ENCODE measurements at places on chromosomes 13 and 19.

- DNase-seq = peak; percentile 21
Measured at GRCh38 chr13:94433055-94433961, 46.2 kb downstream of the DCT start.

- DNase-seq = peak; percentile 92
Measured at GRCh38 chr19:47047763-47048405, 540 bp downstream of the TMEM160 start.

- no peak for DNase-seq
Measured at GRCh38 chr19:5356918-5357317, 16.3 kb upstream of the PTPRS start.

DNA sequence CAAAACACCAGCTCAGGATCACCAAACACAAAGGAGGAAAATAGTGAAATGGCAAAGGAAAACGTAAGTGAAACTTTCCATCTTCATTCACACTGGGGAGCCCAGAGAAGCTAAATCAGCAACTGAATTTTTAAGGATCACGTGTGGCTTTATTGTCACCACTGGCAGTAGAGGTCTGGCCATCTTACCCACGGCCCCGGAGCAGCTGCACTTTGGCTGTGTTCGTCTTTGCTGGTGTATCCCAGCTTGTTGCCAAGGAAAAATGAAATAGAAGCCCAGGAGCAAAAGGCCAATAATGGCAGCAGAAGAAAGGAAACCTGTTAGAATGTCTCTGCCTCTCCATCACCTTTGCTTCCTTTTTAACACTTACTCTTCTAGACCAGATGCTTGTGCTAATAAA, 274.7 kb downstream of the FOXO1 start:
- no peak for DNase-seq

DNA sequence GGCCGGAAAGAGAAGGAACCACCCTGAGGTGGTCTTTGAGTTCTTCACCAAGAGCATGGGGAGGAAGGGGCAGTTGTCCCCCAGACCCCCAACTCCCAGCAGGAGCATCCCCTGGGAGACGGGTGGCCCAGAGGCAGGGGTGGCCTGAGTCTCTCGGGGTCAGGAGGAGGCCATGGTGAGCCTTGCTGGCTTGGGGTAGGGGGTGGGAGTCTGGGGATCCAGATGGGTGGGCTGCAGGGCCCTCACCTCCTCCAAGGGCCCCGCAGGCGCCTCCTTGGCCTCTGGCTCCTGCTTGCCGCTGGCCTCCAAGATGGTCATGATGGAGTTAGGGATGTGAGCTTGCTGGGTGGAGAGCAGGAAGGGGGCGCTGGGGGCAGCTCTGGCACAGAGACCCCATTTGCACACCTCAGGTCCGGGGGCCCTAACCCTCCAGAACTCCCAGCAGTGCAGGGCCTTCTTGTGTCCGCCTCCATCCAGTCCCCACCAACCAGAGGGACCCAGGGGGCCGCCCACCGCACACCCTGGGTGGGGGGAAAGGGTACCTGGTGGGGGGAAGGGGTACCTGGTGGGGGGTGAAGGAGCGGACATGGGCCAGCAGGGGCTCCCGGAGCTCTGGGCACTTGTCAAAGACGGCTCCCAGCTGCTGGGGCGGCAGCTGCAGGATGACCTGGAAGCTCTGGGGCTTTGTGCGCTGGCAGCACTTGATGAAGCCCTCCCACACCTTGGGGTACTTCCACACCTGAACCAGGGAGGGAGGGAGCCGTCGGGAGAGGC, 1.3 kb upstream of the RSPH6A start:
- DNase-seq = no peak

GRCh38 chr19:18171605-18172327, 1.8 kb upstream of the IFI30 start:
- DNase-seq = no peak

- DNase-seq = no peak
Measured at GRCh38 chr13:98677398-98677797, 75.1 kb downstream of the SLC15A1 start.

GRCh38 chr13:50220938-50221337, 205.7 kb downstream of the KCNRG start:
- peak; percentile 40 for DNase-seq

GRCh38 chr19:33456076-33456844, 65.3 kb downstream of the PEPD start:
- no peak for DNase-seq

GRCh38 chr13:113226873-113227450, 17.5 kb downstream of the CUL4A start:
- no peak for DNase-seq

DNA sequence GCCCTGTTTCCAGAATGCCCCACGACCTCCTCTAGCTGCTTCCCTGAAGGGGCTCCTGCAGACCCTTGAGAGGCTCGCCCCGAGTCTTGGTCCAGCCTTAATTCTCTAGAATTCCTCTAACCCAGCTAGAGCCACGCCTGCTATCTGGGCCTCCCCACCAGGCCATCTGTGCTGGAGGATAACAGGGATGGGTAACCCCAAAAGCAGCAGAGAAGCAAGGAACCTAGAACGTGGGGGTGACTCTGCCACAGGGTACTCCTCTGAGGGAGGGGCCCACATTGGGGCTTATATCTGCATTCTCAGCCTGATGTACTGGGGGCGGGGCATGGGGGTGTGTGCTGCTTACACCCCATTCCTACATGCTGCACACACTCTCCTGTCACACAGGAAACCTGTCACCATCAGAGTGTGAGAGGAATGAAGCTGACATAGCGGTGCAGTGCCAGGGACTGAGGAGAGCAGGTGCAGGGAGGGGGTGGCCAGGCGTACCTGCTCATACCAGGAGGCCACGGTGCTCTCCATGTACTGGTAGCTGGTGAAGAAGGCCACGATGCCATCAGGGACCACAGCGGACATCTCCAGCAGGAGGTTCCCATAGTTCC, 13.8 kb downstream of the KLC3 start:
- DNase-seq = no peak

GRCh38 chr13:113273851-113274590, 23.0 kb upstream of the LAMP1 start:
- DNase-seq = peak; percentile 73

- DNase-seq = no peak
Measured at GRCh38 chr13:75760131-75761021, 124.2 kb downstream of the LMO7 start.

GRCh38 chr19:29546583-29547190, 20.9 kb downstream of the VSTM2B start:
- no peak for DNase-seq

- no peak for DNase-seq
Measured at GRCh38 chr13:71309905-71310304, 557.1 kb downstream of the DACH1 start.

DNA sequence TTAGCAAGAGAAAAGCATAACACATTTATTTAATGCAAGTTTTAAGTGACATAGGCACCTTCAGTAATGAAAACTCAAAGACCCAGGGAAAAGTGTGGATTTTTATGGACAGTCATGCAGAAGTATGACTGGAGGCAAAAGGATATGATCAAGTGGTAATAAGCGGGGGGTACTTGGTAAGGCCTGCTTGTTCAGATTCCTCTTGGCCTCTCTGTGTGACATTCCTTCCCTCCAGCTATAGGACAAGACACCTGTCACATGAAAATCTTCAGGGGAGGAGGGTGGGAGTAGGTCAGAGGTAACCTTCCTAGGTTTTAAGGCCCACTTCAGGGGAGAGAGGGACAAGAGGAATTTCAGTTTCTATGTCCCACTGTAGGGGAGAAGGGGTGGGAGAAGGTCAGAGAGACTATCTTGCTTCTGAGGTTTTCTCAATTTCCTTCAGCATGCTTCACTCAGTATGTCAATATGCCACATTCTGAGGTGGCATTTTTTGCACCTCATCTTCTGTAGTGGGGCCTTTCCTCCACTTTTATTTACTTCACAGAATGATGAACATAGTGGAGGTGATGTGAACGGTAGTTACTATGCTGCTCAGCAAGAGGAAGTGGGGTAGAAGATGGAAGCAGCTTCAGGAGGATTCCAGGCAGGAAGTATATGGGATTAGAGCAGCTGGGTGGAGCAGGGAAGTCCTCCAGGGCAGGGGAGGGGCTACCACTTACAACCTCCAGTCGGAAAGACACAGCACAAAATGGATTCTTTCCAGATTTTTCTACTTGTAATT, 73.2 kb upstream of the RFC3 start:
- DNase-seq = peak; percentile 65

DNA sequence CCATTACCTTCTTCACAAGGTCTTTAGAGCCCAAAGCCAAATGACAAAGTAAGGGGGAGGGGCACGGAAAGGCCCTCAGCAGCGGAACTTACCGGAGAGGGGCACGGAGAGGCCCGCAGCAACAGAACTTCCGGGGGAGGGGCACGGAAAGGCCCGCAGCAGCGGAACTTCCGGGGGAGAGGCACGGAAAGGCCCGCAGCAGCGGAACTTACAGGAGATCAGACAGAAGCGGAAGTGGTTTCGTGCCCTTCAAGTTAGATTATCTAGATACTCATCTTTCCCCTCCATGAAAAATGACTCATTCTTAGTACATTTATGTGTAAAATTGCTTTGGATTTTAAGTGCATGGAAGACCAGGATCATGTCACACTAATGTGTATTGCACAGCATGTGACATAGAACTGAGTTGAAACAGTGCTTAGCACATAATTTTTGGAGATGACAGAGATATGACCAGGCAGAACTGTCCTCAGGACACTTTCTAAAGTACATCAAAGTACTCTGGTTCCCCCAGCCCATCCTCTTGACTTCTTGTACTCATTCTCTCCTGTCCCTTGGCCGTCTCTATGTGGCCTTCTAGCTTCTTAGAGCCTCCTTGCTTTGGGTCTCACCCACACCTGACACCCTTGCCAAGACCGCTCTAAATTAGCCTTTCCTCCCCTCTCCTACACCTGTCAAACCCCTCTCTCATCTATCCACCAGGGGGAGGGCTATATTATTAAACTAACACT, 25.7 kb upstream of the TPTE2 start:
- peak; percentile 47 for DNase-seq

GRCh38 chr19:45539459-45539858, 32.2 kb downstream of the VASP start:
- DNase-seq = no peak

- peak; percentile 93 for DNase-seq
Measured at GRCh38 chr19:51887522-51888498, at the start of gene ZNF577. TSS of gene ZNF577 (minus strand) at chr19:51887951. CDS start at chr19:51880382, 7,569 bp downstream.

GRCh38 chr19:19436137-19436691, 30.7 kb downstream of the GATAD2A start:
- DNase-seq = no peak

DNA sequence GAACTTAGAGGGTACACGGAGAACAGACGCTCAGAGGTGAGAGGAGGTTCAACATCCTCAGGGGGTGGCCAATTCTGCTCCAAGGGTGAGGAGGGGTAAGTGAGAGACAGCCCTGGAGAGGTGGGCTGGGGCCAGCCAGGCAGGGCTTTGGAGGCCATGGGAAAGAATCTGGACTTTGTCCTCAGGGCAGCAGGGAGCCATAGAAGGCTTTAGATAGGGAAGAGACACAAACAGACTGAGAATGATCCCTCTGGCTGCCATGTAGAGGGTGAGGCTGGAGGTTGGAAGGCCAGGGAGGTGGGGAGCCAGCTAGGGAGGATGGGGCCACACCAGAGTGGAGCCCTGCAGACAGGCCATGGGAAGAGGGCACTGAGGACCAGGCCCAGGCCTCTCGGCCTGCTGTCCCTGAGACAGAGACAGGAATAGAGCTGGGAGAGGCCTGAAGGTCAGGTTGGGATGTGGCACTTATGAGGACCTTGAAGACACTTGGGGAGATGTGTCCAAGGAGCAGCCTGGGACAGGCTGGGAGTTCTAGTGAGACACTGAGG, 29.2 kb upstream of the CCNP start:
- no peak for DNase-seq

- no peak for DNase-seq
Measured at GRCh38 chr13:20711301-20712044, 8.0 kb downstream of the IL17D start.

GRCh38 chr19:47225746-47226425, 5.1 kb downstream of the BBC3 start:
- peak; percentile 98 for DNase-seq

Data from upper lobe of left lung (tissue), 6 donors.